ENCODE measurements at places on chromosomes 11 and 22. TPM values are rescaled to one million over a fixed set of nuclear protein-coding genes. Genes with fewer than 3 reads are reported as not detected.

The SNX32 gene
- total RNA-seq = 3.1 TPM

The CD3E gene
- 0.55 TPM for total RNA-seq

The SMTNL1 gene
- 0.88 TPM for total RNA-seq

The MPZL3 gene
- 3.5 TPM for total RNA-seq

The CCDC83 gene
- not detected for total RNA-seq
